ENCODE measurements at places on chromosomes 6 and 20.

DNA sequence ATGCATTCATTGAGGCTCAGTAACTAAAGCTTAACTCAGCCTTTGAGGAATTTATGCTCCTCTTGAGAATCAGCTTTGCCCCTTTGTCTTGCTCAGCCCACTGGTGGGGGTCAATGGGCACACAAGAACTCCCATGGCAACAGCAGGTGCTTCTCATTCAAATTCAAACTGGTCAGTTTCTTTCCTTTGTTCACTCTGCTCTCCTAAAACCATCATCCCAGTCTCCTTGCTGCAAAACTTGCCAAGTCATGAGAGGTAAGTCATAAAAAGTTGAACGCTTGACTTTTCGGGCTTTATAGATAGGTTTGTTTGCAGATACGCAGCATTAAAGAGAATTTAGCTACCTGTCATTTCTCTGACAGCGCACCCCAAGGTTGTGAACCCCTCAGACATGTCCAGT lies 146.8 kb downstream of the TFAP2A start:
- no peak for DNase-seq

- DNase-seq = no peak
Measured at GRCh38 chr6:163863565-163863964, 449.0 kb downstream of the QKI start.

DNA sequence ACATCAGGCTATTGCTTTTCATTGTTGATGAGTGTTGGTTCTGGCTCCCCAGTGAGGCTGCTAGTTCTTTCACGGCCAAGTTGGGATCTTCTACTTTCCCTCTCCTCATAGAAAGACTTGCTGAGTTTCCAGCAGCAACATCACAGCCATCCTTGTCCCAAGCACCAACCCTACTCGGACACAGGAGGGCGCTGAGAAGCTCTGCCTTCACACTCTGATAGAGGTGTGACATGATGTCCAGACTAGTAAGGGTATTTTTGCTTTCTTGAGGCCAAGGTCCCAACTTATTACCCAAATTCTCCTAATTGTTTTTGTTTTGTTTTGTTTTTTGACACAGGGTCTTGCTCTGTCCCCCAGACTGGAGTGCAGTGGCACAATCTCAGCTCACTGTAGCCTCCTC lies 3.0 kb upstream of the GCM1 start:
- DNase-seq = no peak

DNA sequence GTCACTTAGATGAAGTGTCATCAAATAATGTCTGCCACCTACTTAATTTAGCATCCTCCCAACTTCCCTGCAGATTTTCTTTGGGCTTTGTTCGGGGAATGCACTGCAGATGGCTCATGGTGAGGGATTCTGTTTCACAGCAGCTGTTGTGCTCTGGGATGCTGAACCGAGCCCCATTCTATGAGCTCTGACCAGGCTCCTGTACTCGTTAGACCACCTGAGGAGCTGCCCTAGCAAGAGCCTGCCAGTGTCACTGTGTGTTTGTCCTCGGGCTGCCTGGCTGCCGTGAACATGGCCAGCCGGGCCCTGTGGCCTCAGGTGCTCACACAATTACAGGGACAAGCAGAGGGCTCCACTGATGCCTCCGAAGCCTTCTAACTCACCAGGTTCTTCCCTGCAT lies 238.8 kb upstream of the ECI2 start:
- DNase-seq = peak; percentile 47

DNA sequence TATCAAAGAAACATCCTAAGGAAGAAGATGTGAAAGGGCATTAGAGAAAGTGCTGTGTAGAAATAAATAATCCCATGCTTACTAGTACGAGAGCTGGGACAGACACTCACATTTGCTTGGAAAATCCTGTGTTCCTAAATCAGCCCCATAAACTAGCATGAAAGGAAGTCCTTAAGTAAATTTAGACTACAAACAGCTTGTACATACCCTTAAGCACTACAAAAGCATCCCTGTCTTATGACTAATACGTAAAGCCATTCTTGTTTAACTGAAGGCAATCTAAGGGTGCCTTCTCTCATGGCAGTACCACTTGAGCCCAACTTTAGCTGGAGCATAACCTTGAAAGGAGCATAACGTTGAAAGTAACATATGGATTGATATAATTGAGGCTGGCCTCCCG lies 15.4 kb upstream of the FOXQ1 start:
- DNase-seq = no peak

- no peak for DNase-seq
Measured at GRCh38 chr6:38498805-38499445, 140.8 kb downstream of the BTBD9 start.

DNA sequence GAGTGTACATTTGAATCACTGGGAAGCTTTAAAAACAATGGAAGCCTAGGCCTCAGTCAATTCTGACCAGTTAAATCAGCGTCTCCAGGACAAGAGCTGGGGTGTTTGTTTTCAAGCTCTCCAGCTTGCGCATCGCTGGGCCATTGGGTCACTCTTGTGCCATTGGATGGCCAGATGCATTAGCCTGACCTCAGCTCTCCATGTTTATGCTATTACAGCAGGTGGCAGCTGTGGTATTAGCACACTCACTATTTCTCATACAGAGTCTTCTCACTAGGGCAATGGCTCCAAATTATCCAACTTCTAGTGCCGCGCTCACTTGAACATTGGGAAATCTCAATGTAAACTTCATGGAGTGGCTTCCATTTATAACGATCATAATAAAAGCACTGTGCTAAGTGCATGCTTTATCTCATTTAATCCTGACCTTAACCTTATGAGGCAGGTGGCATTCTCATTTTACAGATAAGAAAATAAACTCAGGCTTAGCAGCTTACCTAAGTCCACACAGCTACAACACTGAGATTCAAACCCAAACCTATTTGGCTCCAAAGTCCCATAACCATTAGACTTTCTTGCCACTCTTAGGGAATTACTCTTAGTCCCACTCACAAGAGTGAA lies 108.8 kb downstream of the PPP1R14C start:
- DNase-seq = no peak

DNA sequence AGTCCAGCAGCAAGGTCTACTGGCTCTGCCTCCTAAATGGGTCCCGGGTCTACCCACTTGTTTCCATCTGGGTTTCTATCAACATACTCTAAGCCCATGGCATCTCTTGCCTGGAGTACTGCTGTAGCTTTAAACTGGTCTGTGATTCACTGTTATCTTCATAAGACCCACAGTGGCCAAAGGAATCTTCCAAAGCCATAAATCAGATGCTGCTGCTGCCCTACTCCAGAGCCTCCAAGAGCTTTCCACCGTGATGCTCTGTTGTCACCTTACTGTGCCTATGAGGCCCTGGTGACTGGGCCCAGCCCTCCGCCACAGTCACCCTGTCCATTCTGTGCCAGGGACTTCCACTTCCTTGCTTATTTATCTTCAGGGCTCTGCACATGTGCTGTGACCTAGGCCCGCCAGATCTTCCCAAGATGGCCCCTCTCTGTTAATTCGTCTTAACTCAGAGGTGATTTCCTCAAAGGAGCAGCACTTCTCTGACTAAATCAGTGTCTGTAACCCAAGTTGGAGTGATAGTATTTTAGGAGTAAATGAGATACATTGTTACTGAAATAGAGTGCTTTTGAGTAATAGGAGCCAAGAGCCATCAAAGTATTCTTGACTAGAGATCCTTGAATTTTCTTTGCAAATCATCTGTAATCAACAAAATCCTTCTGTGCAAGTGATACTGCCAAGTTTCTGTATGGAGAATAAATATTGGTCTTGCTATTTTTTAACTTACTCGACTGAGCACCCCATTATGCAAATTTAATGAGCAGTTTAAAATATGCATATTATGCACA lies 102.5 kb downstream of the PPP1R14C start:
- DNase-seq = no peak

DNA sequence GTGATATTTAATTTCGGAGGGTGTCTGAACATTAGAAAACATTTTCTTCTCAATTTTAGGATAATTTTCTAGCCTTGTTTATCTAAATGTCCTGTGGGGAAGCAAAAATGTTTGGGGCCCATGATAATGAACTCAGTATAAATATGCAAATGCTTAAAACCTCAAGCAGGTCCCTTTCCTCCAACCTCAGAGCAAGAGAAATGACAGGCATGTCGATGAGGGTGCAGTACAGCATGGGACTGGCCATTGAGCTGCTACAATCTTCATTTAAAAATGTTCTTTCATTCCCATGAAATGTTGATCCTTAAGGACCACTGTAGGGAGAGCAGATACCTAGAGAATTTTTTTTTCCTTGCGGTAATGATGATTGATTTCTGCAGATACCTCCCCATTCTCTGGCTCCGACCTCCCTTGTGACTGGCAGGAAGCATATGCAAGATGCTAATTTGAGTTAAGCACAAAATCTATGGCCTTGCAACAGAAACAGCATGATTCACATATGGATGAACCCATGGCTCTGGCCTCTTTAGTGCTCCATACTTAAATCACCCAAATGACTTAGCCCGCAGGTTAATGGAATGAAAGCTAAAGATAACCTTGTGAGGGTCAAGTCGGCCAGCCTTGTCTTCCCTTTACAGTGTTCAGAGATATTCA lies 243.3 kb downstream of the SOX4 start:
- DNase-seq = no peak

DNA sequence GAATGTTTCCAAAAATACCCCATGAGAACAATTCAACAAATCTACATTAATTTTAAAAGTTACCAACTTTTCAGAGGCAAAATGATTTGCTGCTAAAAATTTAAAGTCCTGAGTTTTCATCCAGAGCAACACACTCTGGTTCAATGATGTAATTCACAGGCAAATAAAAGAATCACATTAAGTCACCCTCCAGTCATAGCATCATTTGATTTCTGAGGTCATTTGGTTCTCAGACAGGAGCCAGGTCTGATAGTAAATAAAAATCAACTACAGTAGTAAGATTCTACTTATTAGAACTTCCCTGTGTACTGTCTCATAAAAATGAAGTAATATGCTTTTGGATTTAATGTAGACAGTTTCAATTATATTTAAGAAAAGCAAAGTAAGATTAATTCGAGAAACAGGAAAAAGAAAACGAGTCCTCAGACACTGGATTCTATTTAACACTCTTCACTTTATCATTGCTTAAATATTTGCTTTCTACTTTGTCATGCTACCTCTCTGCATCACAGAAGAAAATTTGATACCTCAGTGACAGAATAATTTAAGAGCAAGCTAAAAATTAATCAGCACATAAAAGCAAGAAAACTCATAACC lies 25.8 kb downstream of the MAP7 start:
- no peak for DNase-seq

- DNase-seq = no peak
Measured at GRCh38 chr6:122548820-122549219, 61.4 kb upstream of the PKIB start.

DNA sequence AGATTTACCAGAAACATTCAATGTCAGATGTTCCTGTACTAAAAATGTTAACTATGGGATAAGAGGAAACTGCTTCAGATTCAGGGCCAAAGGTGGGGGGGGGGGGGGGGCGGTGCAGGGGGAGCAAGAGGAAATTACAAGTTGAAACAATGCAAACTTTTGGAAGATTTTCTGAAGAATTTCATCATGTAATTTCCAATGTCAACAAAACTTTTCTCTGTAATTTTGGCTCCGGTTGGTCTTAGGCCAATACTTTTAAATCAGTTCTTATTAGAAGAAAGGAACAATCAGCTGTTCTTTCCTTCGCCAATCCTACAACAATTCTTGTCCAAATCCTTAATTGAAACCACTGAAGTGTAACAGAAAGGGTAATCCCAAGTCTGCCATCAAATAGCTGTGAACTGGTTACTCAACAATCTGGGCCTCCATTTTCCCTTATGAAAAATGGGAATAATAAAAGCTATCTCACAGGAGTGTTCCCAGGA lies 13.1 kb downstream of the UQCC1 start:
- DNase-seq = no peak
